Fibroblast of mammary gland (primary cell): ENCODE measurements at places on chromosomes 11 and 22.

DNA sequence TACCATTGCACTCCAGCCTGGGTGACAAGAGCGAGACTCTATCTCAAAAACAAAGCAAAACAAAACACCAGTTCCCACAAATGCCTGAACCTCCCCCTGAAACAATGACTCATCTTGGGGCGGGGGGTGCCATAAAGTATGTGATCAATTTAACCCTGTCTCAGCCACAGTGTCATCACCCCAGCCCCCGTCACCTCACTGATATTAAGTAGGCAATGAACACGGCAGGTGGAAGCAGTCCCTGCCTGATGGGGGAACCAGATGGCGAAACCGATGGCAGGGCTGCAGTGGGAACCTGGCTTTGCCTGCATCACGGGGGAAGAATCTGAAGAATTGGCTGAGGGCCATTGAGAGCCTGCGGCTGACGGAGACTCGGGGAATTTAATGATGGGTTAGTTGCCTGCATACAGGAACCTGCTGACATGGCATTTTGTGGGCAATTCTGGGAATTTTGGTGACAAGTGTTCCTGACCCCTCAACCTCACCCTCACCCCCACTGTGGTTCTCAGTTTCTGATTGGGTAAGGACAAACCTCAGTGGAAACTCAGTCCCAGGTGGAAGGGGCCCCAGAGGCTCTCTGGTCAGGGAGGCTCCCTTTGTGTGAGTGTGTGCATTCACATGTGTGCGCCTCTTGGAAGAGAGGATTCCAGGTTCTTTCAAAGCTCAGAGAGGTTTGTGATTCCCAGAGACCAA is 39.1 kb upstream of the SHISAL1 start:
- DNase-seq = peak; percentile 89

DNA sequence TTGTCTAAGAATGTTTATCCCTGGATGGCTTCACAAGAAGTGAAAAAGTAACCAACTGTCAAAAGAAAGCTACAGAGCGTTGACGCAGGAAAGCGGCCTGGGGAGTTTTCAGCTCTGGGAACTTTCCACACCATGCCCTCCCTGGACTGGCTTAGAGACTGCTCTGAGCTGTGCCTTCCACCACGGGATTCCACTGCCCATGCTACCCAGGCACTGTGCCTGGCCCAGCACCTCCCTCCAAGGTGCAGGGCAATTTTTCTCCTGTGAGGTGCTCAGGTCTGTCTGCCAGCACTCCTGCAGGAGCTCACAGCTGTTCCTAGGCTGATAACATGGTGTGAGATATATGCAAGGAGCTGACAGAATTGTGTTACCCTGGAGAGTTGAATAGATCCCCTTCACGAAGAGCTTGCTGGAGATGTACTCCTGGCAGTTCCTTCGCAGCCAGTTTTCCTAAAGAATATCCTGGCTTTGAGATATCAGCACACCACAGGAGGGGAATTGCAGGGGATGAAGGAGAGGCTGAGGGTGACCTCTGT is 258.3 kb upstream of the B3GAT1 start:
- no peak for DNase-seq

GRCh38 chr22:35534091-35534490 is 6.5 kb upstream of the RASD2 start:
- DNase-seq = no peak

DNA sequence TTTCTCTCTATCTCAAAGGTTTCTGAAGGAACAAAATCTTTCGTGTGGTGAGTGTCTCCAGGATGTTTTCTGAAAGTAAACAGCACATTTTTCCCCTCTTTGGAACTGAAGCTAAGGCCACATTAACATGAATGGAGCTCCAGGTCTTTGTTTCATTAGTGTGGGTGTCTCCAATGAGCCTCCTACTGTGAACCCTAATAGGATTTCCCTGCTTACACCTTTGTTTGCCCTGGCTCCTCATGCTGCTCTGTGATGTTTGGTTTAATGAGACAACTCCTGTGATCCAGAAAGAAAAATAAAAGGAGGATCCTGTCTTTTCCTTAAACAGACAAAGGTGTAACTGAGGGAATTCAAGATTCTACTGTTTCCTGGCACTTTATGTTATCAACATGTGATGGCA is 76.9 kb upstream of the SLC6A5 start:
- no peak for DNase-seq

DNA sequence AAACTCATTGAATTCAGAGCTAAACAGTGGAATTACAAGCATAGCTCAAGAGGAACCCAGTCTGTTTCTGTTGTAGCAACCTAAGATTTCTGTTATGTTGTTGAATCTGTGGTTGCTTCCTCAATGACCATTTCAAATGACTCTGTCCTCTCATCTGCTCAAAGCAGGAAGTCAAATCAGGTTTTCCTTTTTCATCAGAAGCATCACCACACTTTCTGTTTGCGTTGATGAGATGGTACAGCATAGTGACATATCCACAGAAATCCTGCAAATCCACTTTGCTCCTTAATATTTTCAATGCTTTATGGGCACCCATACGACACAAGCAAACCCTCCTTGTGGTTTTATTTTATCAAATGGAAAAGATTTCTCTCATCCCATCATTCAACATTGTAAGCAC is 12.6 kb upstream of the UCP2 start:
- DNase-seq = no peak

DNA sequence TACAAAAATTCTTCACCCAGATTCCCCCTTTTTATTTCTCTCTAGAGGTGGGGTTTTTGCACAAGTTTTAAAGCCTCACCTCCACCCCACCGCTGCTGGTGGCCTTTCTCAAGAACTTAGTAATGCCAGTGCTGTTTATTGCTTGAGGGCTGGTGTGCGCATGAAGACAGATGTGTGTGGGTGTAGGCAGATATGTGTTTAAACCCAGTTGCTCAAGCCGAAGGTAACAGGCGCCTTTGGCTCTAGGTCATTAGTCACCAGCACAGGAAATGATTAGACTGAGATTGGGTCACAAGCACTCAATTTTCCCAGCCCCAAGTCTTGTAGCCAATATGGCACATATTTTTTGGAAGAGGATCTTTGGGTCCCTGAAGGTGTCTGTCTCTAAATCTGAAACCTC is 2.7 kb upstream of the CLMP start:
- DNase-seq = peak; percentile 98

- DNase-seq = peak; percentile 10
These were observed 39.3 kb upstream of the LINC01488 start for GRCh38 chr11:69442012-69442806.

GRCh38 chr11:65476632-65477148 is 22.2 kb upstream of the MALAT1 start:
- DNase-seq = peak; percentile 64

DNA sequence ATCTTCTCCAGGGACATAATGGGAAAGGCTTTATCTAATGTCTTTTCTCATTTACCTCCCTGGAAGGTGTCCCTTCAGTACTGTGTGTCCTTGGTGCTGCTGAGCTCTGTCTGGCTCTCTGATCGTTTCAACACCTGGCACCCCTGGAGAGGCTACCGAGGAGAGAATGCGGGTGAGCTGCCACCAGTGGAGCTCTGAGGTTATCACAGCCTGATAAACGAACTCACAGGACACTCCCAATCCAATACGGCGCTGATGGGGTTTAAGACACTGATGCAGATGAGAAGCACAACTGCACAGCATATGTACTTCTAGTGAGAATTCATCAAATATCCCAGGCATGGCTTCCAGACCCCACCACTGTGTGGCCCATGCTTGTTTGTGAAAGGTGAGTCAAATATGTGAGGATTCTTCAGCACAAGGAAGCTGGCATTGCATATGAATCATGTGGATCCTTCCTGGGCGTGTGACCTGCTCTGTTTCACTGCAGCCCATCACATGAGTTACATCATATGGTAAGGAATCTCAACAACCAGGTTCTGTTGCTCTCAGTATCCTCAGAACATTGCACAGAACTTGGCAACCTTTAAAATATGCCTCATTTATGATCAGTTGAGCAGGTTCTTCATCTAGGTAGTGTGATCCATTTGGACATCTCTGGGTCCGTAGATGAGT is 34.8 kb upstream of the VWA5A start:
- DNase-seq = no peak

DNA sequence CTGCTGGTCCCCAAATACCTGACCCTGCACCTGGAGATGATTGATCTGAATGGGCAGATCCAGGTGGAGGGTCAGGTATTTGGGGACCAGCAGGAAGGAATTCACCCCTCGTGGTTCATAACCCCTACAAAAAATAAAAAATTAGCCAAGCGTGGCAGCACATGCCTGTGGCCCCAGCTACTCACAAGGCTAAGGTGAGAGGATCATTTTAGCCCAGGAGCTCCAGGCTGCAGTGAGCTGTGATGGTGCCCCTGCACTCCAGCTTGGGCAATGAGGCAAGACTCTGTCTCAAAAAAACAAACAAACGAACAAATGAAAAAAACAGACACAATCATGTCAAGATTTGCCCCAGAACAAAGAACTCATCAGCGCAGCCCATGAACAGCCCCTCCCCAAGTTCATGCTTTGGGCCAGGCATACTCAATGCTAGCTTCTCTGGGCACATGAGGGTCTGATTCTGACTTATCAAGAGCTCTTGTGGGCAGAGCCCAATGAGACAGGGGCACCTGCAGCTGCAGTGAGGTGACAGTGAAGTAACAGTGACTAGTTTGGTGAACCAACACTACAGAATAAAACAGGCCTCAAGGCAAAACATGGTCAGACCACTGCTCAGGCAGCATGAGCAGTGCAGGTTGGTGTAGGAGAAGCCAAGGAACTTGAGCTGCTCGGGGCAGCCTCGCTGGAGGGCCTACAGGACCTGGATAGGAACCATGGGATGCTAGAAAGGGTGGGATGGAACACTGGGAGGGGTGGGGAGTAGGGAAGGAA is 10.2 kb upstream of the FCHSD2 start:
- DNase-seq = no peak

- peak; percentile 91 for DNase-seq
These were observed 5.2 kb upstream of the RAB3IL1 start for GRCh38 chr11:61922539-61922938.

DNA sequence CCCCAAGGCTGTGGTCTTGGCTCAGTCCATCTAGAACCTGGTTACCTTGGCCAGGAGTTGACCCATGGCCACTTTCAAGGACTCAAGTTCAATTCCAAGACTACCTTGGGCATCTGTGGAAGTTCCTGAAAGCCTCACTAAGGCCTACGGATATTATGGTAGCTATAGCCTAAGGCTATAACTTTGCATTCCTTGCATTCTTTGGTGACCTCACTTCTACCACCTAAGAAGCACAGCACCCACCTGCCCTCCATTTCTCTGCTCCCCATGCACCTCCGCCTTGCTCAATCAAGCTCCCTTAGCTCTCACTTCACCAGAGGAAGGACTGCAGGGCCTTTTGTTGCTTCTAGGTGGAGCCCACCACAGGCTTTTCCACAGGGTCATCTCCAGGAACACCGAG is 50.3 kb upstream of the GALNT18 start:
- no peak for DNase-seq

DNA sequence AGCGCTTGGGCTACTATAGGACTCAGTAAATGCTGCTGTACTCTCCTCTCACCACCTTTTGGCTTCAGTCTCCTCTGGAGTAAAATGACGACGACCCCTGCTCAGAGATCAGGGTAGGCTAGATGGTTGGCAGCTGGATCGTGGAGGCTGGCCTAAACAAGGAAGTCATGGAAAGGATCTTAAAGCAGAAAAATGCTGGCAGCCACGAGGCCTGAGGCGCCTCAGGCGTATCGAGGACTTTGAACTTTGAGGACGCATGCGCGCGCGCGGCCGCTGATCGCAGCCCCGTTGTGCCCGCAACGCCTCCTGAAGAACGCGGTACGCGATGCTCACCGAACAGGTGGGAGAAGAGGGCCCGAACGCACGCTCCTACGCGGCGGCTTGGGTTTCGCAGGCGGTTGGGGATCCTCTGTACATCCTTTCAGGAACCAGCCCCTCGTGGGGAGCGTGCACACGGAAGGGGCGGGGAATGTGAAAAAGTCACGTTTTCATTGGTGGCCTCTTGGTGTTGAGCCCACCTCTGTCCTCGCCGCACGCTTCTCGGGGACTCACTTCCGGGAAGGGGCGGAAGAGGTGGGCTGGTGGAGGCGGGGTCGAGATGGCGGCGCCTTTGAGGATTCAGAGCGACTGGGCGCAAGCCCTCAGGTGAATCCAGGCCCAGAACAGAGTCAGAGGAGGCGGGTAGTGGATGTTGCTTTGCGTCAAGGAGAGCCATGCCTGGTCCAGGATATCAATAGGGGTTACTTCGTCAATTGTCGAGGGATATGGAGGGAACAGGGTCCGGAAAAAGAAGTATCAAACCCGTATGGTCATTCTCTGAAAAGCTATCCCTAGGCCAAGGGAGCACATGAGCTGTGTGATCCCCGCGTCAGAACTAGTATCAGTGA is at the start of the genes COA4 and PAAF1:
Gene COA4 (minus strand): TSS at position 423 of the 887 bp plus-strand sequence. CDS start 3,468 bp downstream, outside the sequence.
Gene PAAF1 (plus strand): TSS at position 576 of the 887 bp plus-strand sequence. CDS start 23 bp downstream, at position 599.
- peak; percentile 93 for DNase-seq

- DNase-seq = no peak
These were observed 3.9 kb upstream of the GCAT start for GRCh38 chr22:37803639-37804351.

DNA sequence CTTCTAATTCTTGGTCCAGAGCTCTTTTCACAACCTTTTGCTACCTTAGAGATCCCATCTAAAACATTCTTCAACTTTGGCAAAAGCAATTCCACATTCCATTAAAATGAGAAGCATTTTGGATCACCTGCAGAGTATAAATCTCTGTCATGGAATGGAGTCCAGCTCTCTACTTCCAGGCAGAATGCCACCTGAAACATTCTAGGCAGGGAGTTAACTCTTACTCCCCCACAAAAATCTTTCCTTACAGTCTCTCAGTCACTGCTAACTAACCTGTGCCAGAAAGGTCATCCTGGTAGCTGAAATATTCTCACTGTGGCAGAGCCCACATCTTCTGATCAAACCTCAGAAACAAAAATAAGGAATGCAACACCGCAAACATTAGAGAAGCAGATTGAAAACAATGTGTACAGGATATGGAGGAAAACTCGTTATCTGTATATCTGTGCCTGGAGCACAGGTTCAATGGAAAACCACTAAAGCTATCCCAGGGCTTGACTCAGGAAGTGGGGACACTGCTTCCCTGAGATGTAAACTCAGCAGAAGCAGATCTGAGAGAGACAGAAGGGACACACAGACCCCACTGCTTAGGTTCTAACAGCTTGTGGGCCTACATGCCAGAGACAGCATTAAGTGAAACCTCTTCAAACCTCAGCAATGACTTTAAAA is 78.9 kb downstream of the KCNC1 start:
- no peak for DNase-seq

DNA sequence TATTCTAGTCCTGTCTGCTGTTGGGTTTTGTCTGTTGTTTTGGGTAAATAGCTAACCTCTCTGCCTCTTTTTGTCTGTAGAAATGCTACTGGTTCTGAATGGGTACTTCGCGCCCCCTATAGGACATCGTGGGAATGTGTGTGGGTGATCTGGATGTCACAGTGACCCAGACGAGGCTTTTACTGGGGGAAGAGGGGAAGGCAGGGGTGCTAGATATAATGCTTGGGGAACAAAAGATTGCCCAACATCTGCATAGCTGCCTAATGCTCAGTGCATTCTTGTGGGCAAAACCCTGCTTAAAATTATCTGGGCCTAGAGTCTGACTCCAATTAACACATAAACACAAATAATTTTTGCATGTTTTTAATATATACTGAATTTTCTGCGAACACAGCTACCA is 57.7 kb downstream of the BMAL1 start:
- DNase-seq = peak; percentile 78

- DNase-seq = peak; percentile 39
These were observed 50.2 kb downstream of the AP2A2 start for GRCh38 chr11:975827-976226.

GRCh38 chr11:134260983-134261382 is 7.6 kb downstream of the ACAD8 start:
- no peak for DNase-seq

- no peak for DNase-seq
These were observed 108.2 kb downstream of the RRM1 start for GRCh38 chr11:4202749-4203148.
